ENCODE measurements at places on chromosomes 7 and 10.

GRCh38 chr7:70935311-70935710, 196.6 kb upstream of the GALNT17 start:
- no peak for DNase-seq

GRCh38 chr7:158238616-158239289, 348.9 kb downstream of the PTPRN2 start:
- no peak for DNase-seq

- no peak for DNase-seq
Measured at GRCh38 chr10:131420867-131421266, 109.3 kb upstream of the TCERG1L start.

DNA sequence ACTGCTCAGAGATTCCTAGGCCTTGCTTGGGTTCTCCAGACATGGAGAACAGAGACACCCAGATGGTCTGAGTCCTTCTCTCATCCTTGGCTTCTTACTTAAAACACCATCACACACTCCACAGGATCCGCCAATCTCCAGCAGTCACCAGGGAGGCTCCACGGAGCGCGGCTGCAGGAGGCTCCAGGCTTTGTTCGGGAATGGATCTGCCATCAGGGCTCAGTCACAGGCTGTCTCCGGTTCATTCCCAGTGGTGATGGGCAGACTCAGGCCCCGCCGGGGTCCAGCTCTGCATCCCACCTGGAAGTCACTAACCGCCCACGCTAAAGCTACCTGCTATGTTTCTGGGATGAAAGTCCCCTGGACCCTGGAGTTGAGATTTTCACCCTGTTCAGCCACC, 312.9 kb downstream of the TCERG1L start:
- no peak for DNase-seq

GRCh38 chr10:35523670-35524225, 81.4 kb upstream of the GJD4 start:
- no peak for DNase-seq

DNA sequence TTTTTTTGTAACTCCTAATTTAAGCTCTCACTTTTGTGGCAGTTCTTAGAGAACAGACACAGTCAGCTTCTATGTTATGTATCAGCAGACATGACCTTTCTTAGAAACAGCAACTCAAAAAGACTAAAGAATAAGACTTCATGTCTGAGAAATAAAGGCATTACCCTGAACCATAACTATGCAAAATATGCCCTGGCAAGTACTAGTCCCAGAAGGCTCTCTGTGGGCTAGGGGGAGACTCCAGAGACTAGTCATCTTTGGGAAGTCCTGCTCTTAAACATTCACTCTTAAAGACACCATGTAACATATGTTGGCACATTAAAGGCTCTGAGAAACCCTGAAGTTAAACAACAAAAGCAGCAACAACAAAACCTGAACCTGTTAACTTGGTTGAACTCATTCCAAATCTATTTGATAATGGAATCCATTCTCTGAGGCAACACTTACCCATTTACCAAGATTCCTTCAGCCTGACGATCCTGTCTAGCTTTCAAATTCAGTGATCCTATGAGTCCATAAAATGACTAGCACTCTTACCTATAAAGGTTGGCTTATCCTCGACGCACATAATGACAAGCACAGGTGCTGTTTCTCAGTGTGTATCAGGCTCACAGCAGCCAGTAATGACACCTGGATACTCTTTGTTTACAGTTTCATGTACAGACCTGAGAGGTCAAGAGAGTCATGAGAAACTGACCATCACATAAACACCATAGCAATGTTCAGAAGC, 62.3 kb downstream of the OSBPL3 start:
- no peak for DNase-seq

- no peak for DNase-seq
Measured at GRCh38 chr10:1546431-1547110, 190.8 kb downstream of the ADARB2 start.

- no peak for DNase-seq
Measured at GRCh38 chr10:68315582-68315981, 16.3 kb upstream of the HNRNPH3 start.

GRCh38 chr7:152876749-152877148, 117.2 kb downstream of the ACTR3B start:
- DNase-seq = no peak

DNA sequence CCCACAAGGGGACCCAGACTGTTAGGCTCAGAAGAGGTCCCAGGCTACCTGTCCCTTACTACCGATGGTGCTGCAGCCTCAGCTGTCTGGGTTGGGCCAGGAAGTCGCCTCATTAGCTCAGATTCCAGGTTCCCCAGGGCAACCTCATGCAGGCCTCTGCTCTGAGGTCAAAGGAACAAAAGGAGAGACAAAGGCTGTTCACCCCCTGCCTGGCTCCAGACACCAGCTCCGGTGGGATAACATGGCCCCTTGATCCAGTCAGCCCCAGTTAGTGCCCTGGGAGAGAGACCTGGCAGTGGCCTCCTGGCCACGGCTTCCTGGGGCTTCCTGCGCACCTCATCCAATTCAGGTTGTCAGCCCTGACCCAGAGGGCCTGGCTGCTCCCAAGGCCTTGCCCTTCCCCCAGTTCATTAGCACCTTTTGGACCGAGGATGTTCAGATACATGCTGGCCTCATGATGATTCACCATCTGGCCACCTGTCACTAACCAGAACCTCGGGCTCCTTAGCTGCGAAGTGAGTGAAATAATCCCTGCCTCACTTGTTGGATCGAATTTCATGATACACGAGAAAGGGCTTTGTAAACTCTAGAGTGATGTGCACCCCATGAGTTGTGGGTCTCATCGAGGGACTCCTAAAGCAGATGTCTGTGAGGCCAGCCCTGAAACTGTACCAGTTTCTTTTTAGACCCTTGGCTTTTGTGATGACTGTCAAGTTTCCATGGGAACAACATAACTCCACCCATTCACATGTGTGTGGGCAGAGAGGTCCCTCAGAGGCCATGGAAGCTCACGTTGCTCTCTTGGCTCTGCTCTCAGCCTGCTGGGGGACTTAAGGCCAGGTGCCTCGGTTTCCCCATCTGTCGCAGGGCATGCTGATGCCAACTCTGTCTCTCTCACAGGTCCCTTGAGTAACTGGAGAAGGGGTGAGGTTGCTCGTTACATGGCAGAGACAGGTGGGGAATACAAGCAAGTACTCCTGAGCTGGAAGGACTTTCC, 79.5 kb upstream of the PCBD1 start:
- DNase-seq = no peak

DNA sequence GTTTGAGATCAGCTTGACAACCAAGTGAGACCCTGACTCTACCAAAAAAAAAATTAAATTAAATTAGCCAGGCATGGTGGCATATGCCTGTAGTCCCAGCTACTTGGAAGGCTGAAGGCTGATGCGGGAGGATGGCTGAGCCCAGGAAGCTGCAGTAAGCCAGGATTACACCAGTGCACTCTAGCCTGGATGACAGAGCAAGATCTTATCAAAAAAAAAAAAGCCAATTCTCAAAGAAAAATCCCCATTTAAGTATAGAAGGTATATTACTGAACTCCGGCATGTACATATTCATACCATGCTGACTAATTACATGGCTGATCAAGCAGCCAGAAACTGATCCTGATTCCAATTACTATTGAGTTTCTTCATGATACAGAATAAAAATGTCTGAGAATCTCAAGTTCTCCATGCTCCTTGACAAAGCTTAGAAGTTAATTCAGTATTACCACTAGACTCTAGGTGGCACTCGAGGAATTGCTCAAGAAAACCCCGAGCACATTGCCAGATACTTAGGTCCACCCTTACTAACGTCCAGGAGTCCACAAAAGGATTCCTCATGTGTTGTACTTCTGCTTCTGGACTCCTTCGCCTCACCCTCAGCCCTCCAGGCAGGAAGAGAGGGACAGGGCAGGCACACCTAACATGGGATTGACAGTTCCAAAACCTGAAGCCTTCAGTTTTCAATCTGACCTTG, 148.9 kb downstream of the PARD3 start:
- no peak for DNase-seq

DNA sequence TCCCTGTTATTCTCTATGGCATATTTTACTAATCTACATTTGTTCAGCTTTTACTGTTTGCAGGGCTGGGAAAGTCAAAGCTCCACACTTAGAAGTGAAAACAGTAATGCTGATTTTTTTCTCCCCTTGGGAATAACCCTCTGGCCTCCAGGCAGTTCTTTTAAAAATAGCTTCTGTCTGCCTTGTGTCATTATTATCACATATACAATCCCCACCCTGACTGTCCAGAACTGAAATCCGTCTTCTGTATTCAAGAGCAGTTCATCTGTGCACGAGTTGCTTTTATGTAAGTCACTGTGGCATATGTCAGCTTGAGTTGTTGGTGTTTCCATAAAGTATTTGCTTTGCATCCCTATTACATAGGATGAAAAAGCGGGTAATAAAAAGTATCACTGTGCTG, 1221.1 kb upstream of the CELF2 start:
- no peak for DNase-seq

DNA sequence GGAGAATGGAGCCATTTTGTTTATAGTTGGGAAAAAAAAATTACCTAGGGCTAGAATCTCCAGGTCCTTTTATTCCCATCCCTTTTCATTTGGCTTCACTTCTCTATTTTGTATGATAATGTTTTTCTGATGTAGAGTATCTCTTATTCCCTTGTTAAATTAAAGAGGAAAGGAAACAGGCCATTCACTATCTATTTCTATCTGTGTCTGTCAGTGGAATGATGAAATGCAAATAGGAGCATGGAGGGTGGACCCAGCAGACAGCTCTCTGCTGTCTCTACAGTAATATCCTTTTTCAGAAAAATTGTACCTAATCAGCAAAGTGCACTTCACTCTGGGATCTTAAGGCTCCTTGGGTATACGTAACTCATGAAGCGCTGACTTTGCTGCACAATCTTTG, 136.0 kb downstream of the SRI start:
- no peak for DNase-seq

DNA sequence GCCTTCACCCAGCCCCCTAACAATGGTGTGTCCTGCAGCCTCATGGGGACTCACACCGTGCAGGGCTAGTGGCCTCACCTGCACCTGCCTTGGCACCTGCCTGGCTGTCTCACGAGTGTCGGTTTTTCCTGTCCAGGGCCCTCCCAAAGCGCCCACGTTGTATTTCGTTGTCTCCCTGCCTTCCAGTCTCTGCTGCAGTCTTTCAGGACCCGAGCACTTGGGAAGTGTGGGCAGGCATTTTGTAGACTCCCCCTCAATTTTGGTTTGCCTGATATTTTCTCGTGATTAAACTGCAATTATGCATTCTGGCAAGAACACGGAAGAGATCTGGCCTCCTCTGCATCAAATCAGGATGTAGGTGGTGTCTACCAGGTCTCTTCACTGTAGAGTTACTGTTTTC, 17.9 kb downstream of the BNIP3 start:
- no peak for DNase-seq

GRCh38 chr10:88086187-88086960, 222.9 kb downstream of the PTEN start:
- DNase-seq = no peak

- DNase-seq = no peak
Measured at GRCh38 chr7:24227603-24228359, 56.2 kb upstream of the NPY start.

DNA sequence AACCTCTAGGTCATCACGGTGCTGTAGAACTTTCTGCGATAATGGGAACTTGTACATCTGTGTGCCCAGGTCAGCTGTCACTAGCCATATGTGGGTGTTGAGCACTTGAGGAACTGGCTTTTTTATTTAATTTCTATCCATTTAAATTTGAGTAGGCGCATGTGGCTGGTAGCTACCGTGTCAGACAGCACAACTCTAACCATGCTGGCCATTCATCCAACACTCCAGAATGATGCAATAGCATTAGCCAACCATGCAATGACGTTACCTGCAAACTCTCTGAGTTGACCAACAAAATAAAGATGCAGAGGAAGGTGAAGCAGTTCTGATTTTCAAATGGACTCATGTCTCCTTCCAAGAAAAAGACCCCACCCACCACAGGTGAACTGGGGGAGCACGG, 24.4 kb upstream of the CHST15 start:
- no peak for DNase-seq

DNA sequence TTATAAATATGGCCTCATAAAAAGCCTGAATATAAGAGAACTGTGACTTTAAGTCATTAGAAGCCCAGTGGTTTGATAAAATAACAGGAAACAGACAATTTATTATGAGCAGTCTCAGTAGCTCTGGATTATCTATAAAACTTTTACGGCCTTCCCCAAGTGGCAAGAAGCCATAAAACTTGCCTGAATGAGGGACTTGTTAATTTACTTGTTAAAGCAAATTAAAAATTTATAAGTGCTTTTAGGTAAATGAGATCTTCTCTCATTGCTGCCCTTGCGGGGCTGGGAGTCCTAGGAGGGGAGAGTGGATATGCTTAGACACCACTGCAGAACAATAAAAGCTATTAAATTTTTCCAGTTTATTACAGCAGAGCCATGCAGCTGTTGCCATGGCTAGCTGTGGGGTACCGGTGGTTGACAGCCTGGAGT, 499.9 kb downstream of the AUTS2 start:
- DNase-seq = no peak

GRCh38 chr7:12281038-12281437, 69.9 kb downstream of the TMEM106B start:
- no peak for DNase-seq

DNA sequence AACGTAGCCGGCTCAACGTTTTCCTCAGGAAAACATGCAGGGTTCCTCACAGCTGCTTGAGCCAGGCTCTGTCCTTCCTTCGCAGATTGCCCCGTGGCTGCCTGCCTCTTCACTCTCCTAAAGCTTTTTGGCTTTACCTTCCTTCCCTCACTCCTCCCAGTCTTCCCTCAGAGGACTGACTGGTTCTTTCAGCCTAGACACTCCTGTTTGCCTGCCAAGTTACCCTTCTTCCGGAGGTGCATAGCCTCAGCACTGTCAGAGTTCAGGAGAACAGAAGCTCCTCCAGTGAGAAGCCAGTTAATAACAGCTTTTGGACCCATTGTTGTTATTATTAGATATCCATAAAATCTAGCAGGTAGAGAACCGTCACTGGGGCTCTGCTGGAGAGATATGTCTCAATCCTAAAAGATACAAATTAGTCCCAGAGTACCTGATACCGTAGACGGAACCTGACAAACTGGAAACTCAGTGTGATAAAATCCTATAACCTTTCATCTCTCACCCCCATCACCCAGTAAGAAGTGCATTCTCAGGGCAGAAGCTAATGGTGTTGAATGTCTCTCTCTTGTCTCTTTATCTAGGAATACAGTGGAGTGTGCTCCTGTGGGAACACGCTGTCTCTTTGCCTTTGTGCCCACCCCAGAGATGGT, 79.6 kb downstream of the SND1 start:
- no peak for DNase-seq

All from C1 segment of cervical spinal cord (tissue), 14 donors.